ENCODE measurements at places on chromosomes 1 and 21.

DNA sequence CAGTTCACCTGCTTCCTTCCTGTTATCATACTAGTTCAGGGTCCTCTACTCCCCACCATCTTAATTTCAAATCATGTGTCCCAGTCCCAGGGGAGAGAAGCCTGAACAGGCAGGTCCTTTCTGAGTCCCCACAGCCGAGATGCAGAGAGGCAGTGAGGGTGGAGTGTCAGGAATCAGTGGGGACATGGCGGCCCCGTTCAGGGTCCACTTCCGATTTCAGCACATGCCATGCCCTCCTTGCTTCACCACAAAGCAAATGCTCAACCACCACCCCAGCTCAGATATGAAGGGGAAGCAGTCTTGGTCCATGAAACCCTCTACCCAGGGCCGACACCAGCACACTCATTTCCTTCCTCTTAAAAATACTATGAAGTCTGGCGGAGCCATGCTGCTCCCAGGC lies 5.2 kb upstream of the SEMA4A start:
- no peak for DNase-seq

- no peak for DNase-seq
Observed at GRCh38 chr1:109790329-109790728, 26.6 kb upstream of the EPS8L3 start.

DNA sequence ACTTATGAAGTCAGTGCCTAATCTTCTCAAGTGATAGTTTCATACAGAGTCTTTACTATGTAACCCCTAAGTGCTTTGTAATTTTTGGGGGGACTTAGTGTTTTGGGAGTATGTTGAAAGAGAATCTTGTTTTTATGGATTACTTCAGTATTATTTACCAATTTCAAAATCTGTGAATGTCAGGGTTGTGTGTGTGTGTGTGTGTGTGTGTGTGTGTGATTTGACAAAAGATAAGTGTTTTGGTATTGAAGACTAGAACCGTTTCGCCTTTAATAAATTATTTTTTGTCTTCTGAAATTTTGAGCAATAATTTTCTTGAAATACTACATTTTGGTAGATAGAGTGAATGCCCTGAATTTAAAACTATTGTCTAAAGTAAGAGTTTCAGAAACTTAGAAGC lies 5.8 kb downstream of the MAGI3 start:
- no peak for DNase-seq

DNA sequence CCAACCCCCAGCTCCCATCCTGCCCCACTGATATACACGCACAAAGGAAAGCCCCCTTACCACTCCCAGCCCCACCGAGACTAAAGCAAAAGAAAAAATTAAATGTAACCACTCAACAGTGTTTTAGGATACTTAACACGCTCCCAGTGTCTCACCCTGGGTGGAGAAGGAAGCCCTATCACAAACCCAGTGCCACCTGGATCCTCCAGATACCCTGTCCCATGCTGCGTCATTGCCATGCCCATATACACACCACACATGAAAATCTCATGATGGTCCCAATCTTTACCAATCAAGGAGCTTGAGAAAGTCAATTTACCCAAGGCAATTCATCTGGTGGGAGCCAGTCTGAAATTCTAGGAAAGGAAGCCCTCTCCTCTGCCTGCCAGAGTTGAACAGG lies 11.2 kb downstream of the KIAA1614 start:
- DNase-seq, result no peak

DNA sequence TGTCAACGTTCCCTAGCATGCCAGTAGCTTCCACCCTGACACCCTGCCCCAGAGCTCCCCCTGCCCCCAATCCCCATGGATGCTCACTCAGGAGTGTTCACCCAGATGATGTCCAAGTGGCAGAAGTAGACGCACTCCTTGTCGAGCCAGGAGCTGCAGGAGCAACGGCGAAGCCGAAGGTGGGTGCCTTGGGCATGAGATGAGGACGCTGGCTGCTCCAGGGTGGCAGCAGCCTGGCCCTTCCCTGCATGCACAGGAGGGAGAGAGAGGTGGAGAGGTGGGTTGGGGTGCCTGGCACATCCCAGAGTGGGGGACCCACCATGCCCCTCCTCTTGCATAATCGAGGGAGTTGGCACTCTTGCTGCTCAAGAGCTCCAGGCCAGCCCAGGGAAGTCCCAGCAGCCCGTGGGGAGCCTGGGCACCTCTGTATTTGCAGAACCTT lies 502 bp downstream of the EDN2 start:
- DNase-seq, result no peak

DNA sequence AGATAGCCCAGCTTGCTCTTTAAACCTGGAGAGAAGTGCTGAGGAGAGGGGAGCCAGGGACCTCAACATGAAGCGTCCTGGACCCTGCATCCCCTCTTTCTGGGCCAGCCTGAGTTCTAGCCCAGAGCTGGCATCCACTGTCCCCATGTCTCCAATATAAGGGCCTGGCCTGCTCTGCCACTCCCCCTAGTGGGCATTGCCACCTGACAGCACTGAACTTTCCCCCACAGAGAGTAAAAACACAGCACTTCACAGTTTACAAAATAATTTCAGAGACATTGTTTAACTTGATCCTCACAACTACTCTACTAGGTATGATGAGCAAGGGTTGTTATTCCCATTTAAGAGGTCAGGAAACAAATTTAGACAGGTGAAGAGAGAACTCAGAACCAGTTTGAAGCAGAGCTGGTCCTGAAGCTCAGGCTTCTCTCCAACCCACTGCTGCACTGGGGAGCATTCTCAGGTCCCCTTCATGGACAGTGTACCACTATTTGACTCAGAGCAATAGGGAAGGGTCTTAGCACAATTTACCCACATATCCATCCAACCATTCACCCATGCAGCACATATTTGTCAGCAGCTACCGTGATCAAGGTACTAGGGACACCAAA lies 151.2 kb downstream of the DMRTA2 start:
- DNase-seq, result no peak

DNA sequence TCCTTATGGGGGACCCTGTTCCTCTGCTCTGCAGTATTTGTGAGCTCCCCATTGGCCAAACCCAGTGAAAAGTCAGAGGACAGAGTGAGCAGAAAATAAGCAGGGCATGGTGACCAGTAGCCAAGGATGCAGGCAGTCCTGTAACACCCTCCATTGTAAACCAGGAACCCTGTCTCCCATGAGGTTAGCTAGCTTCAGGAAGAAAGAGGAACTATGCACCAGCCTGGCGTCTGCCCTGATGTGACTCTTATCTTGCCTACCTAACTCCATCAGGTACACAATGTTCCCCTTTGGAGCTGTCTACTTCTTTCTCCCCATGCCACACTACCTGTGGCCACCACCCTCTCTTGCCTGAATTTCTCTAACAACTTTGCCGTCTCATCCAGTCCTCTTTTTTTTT lies 119.2 kb downstream of the LRIG2 start:
- no peak for DNase-seq

DNA sequence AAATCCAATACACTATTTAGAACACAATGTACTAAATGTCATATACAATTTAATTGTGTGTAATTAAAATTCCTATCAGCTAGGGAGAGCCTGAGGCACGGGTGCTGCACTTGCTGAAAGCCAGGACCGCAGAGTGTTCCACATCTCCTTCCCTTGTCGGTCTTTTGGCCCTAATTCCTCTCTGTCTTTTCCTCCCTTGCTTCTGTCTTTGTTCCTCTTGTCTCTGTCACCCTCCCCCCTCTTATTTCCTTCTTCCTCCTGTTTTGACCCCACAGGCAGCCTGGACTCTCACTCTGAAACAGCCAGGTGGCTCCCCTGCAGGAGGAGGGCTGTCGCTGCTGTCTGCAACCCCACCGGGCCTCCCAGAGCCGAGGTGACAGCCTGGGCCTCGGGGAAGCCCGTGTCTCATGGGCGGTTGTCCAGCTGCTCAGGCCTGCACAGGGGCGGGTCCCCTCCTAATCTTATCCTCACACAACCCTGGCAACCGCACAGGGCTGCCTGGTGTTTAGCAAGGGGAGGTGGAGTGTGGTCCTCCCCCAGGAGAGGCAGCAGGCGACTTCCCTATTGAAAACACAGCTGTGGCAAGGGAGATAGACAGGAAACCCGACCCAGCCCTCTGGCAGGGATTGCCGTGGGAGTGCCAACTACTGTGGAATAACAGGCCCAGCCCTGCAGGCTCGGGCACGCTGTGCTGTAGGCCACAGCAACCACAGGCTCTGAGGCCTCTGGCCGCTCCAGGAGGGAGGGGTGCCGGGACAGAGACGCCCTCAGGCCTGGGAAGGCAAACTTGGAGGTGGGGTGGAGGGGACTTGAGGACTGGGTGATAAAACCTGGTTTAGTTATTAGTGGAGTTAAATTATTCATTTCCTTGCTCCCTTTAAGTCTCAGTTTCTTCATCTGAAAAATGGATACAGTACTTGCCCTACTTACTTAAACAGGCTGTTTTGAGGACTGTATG lies 68.8 kb upstream of the WDR26 start:
- DNase-seq, result peak; percentile 73

GRCh38 chr1:32798679-32799416 lies 18.3 kb downstream of the YARS1 start:
- no peak for DNase-seq

DNA sequence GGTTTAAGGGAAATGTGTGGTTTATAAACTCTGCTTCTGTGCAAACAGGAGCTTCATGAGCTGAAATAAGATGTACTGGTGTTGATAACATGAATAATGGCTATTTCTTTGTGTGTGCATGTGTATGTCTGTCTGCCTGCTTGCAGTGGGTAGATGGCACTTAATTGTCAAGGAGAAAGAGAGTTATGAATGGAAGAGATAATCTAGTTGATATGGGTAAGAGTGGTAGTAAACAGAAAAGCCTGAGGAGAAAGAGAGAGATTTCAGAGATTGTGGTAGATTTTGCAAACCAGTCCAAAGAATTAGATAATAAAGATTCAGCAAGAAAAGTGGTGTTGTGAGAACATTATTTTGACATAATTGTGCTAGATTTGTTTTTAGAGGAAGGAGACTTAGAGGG lies 7.7 kb downstream of the SUCO start:
- no peak for DNase-seq

DNA sequence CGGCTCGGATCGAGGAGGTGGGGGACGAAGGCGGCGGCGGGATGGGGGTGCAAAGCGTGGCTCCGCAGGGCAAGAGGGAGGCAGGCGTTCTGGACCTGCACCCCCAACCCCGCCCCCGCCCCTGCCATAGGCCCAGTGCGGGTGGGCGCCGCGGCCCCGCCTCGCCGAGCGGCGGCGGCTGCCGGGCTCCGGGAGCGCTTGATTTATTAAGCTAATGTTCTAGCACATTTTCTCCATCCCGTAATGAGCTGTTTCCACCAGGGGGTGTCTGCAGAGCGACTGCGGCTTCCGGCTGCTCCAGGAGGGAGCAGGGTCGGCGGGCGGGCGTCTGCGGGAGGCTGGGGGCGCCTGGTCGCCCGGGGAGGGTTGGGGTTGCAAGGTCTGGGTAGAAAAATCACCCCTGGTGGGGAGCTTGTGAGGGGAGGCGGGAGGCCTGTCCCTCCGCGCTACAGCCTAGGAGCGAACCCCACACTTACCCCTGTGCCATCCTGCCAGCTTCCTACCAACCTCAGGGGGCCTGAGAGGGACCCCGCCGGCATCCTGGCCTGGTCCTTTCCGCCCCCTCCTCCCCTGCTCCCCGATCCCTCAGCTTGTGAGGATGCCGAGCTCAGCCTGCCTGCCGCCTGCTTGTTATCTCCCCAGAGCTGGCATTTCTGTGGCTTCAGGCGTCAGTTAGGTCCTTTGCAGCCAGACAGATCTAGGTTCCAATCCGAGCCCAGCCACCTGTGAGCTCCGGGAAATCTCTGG lies 48.5 kb upstream of the ACOT11 start:
- DNase-seq, result no peak

GRCh38 chr1:100449477-100449876 lies 88.5 kb upstream of the GPR88 start:
- DNase-seq, result no peak

- no peak for DNase-seq
Observed at GRCh38 chr1:183303901-183304300, 114.3 kb downstream of the NMNAT2 start.

All from NCI-H446 (cell line).